ENCODE measurements at places on chromosomes 7 and 10.

DNA sequence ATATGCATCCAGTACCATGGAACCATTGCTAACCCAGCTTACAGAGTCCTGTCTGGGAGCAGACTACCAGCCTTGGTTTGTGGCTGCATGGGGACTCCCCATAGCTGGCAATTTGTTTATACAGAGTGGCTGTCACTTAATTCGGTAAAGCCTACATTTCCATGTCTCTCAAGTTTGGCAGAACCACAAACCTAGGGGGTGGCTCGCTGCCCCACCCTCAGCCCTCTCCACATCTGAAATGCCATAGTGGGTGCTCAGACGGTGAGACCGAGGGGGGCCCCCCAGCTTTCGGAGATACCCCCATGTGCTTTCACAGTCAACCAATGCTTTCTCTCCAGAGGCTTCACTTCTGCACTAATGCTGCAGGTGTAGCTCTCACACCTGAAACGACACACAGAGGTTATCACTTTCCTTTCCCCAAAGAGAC, 75.5 kb upstream of the KAT6B start:
- DNase-seq, result no peak

- DNase-seq, result no peak
Measured at GRCh38 chr7:134324107-134324506, 7.4 kb upstream of the SLC35B4 start.

DNA sequence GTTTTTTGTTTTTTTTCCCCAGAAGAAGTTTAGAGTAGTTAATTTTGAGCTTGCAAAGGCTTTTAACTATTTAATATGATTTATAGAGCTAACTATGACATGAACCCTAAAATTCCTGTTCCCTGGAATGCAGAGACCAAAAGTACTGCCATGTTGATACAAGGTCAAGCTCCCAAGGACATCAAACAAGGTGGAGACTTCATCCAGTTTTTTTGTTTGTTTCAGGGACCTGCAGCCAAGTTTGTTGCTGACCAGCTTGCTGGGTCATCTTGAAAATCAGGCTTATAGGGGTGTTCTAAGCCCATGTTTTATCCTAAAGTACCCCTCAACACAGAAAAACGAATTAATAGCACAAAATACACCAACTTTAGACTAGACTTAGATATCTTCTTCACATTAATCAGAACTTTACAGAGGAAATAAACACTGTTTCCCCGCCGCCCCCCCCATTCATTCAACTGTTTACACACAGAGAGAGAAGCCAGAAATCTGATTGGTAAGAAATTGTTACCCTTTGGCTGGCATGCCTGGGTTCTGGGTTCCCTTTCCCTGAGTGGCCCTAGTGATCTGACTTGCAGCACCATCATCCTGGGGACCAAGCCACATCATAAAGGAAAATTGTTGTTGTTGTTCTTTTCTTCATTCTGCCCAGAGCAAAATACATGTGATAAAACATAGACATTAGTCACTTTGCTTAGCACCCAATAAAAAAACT, 860.5 kb downstream of the CCSER2 start:
- DNase-seq, result no peak

DNA sequence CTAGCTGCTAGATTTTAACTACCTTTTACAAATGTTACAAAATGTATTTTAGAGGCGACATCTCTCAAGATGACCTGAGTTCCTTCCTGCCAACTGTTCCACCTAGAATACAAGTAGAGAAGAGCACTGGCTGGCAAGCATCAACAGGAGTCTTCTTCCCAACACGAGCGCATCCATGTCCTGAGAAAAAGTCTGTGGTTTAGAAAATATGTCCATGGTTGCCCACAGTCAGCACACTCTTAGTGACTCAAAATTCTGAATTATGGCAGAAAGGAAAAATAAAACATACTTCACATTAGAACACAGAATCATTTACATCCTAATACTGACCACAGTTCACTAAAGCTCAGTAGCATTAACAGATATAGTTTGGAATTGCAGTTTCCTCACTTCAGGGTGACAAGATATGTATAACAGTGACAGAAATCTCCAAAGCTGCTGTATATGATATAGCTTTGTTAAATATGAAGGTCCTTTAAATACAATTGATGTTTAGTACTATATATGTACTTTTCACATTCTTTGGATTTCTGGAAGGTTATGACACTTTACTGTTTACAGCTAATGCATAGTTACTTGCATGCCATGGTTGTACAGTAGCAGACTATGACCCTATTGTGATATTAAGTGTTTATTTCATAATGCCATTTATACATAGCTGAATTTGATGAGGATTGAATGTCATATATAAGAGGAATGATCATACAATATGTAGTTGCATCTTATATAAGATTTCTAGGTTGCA, 327.1 kb downstream of the GFRA1 start:
- DNase-seq, result no peak

DNA sequence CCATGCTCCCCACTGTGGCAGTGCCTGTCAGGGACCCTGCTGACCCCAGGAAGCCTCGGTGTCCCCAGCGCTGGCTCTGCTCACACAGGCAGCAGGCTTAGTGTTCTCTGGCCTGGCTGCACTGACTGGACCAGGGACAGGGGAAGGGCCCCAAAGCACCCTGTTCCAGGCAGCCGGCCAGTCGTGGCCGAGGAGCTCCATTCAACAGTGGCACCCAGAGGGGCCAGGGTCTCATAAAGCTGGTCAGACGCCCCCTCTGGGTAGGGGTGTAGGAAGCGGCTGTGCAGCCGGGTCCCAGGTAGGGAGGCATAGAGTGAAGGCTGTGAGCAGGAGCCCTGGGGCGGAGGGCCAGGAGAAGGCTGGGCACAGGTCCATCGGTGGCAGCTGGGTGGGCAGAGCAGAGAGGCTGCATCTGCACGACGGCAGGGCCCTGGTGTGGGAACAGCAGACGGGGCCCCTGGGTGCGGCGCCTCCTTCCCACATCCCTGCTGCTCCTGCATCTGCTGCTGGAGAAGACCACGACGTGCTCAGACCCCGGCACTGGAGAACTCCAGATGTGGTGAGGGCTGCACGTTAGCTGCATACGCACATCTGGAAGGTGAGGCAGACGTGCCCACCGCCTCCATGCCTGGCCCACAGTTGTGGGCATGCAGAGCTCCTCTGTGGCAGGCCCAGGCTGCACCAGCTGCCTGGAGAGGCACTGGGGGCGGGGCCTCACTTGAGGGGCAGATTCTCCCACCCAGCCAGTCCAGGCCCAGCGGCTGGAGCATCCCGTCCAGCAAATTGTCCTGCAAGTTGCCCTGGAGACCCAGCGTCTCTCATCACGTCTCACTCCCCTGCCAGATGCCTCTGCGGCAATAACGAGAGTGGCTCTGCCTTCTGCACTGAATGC, 25.1 kb downstream of the MNX1 start:
- DNase-seq, result no peak

DNA sequence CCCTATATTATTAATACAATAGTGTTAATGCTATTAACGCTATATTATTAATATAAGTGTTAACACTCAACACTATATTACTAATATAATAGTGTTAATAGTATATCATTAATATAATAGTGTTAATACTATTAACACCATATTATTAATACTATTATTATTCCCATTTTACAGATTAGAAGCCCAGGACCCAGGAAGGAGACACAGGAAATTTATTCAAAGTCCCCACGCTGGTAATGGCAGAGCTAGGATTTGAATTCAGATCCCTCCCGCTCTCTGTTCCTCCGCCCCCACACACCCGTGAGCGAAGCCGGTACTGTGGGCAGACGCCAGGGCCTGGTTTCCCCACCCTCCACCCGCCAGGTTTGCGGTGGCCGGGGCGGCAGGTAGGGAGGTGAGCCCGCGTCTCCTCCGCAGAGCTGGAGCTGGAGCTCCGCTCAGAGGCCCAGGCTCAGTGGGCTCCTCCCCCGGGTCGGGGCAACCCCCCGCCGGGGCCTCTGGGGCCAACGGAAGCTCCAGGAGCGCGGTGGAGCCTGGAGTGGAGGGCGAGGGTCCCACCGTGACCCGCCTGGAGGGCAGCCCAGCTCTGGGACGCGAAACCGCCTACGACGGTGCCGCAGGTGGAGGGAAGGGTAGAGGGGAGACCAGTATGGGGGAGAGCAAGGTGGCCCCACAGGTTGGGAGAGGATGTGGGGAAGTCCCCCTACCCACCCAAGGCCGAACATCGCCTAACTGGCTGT, at the start of gene TMEM225B:
TSS of gene TMEM225B (plus strand) at position 506 of the 740 bp plus-strand sequence. CDS start 6,122 bp downstream, outside the sequence.
- no peak for DNase-seq

GRCh38 chr7:131505636-131506557, 50.5 kb downstream of the PODXL start:
- no peak for DNase-seq

GRCh38 chr7:151408839-151409666, 785 bp downstream of the WDR86 start:
- DNase-seq, result no peak

GRCh38 chr7:117717357-117717756, 155.9 kb downstream of the CTTNBP2 start:
- DNase-seq, result no peak

DNA sequence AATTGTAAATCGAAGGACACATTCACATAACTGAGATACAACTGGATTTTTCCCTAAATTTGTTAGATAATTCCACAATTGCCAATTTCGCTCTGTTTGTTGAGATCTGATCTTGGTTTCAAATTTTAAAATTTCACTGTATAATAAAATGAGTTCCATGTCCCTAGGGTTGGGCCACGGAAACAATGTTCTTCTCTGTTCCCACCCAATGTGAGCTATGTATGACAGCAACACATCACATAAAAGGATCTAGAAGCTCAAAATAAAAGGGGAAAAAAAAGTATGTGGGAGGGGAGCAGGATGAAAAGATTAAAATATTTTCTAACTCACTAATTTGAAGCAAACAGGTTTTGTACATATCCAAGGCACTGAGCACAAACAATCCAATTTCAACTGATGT, 287.8 kb upstream of the MKLN1 start:
- DNase-seq, result no peak

DNA sequence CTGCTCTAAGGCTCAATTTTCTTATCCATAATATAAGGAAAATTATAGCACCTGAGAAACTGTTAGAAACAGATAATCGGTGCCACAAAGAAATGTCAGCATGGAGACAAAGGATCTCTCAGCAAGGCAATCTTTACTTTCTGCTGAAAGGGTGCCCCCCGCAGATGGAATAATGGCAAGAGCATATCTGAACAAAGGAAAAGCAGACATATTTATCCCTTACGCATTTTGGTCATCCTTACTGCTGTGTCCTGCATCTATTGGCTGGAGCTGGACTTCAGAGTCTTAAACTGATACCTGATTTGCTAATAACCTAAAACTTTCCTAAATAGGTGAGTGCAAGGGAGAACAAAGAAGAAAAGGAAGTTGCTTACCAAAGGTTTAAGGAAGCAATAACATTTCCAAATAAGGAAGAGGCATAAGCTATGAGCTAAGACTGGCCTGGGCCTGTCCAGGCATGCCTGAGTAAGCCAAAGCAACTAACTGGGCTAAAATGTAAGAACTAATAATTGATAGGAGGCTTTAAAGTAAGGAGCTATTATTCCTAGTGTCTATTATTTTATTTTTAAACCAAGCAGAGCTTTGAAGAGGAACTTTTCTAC, 39.6 kb upstream of the ELMO1 start:
- no peak for DNase-seq

DNA sequence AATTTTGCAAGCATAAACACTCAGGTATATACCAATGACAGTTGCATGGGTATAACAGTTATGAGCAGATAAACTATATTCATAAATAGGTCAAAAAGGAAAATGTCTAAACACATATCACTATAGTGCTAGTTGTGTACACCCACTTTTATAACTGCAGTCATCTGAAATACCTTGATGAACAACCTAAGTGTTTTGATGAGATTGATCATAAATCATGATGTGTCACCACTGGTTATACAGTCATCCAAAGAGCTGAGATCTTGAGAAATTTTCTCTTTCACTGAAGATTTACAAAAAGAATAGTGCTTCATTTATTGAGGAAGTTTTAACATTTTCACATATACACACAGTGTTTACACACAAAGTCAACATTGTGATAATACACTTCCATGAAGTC, 78.6 kb upstream of the SLC25A13 start:
- no peak for DNase-seq

DNA sequence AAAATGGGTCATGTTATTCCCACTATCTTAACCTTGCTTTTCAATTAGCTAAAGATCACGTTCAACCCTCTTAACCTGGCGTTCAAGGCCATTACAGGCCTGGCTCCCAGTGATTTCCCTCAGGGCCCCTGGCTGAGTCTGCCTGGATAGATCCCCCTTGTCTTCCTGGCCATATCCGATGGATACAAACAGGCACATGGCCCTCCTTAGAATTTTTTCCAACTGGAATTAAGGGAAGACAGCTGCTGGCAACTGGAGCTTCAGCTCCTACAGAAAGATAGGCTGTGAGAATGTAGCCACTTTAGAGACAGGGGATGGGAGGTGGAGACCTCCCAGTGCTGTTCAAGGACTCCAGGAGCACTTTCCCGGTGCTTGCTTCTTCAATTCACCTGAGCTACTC, 63.1 kb upstream of the ITGA8 start:
- no peak for DNase-seq

DNA sequence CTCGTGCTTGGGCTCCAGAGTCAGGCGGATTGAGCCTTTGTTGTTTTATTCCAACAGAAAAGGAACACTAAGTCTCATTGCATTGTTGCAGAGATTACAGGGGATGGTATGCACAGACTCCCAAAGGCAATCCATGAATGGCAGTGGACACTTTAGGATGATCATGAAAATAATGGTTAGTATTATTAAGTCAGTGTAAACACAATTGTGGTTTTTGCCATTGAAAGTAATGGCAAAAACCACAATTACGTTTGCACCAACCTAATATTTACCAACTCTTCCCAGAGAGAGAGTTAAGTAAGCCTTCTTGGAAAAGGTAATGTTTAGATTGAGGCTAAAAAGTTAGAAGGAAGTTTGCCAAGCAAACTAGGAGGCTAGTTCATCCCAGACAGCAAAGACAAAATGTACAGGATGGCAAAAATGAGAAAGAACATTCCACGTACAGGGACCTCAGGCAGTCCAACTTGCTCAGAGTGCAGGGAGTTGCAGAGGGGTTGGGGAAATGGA, 72.9 kb upstream of the AMPH start:
- DNase-seq, result no peak

- DNase-seq, result no peak
Measured at GRCh38 chr7:76261931-76262330, 40.5 kb upstream of the HSPB1 start.

- DNase-seq, result no peak
Measured at GRCh38 chr10:127158662-127159061, 37.7 kb downstream of the INSYN2A start.

- no peak for DNase-seq
Measured at GRCh38 chr7:30660331-30661255, 21.7 kb downstream of the CRHR2 start.

GRCh38 chr10:89346405-89347254, 18.8 kb downstream of the IFIT3 start:
- no peak for DNase-seq

Measured in KG1 (cell line).